ENCODE measurements at places on chromosomes 7 and 10. TPM values are rescaled to one million over a fixed set of nuclear protein-coding genes. Genes with fewer than 3 reads are reported as not detected.

The LRIT1 gene
- total RNA-seq, result not detected

The GARIN1A gene
- 0.88 TPM for total RNA-seq

The GATA3 gene
- 0.29 TPM for total RNA-seq

The BTBD16 gene
- total RNA-seq, result not detected

The FAM241B gene
- not detected for total RNA-seq

The NUDCD3 gene
- total RNA-seq, result 54.5 TPM

The CACNA2D1 gene
- total RNA-seq, result 63.0 TPM

The HIP1 gene
- total RNA-seq, result 18.4 TPM

The LBX1 gene
- not detected for total RNA-seq

The RNF32 gene
- total RNA-seq, result 0.14 TPM

The ZNF804B gene
- total RNA-seq, result not detected

The LIMK1 gene
- 94.5 TPM for total RNA-seq

The FGFR2 gene
- total RNA-seq, result 2.6 TPM

The LRRN3 gene
- total RNA-seq, result 3.7 TPM

The DNA2 gene
- total RNA-seq, result 2.8 TPM

The BBS9 gene
- total RNA-seq, result 14.2 TPM

The EBF3 gene
- total RNA-seq, result not detected

The LIPJ gene
- total RNA-seq, result not detected

The PSD gene
- total RNA-seq, result 2.3 TPM

The AUTS2 gene
- total RNA-seq, result 1.4 TPM

The PRSS37 gene
- not detected for total RNA-seq

The SSC4D gene
- total RNA-seq, result 0.66 TPM

The ACTL6B gene
- not detected for total RNA-seq

The TBL2 gene
- total RNA-seq, result 90.8 TPM

The ARHGEF5 gene
- 3.1 TPM for total RNA-seq

The CALCR gene
- total RNA-seq, result 0.14 TPM
